ENCODE measurements at places on chromosomes 2 and 18.

- no peak for DNase-seq
Observed at GRCh38 chr2:183991968-183992367, 606.4 kb upstream of the ZNF804A start.

GRCh38 chr2:72988726-72989273 lies 71.5 kb downstream of the EMX1 start:
- DNase-seq: no peak

DNA sequence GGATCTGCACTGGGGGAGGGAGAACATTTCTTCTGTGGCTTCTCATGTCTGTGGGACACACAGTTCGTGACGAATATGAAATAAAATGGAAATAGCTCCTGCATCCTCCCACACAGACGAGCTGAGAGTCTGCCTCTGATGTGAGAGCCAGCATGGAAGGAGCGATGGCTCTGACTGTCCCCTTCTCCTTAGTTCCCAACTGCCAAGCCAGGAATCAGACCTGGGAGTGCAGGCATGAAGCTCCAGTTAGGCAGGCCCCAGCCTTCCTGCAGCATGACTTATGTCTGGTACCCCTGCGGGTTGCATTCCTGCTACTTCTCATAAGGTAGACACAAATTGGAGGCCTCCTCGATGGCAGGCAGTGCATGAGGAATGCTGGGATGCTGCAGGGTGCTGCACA lies 56.2 kb downstream of the PRKCE start:
- no peak for DNase-seq

- DNase-seq: no peak
Observed at GRCh38 chr18:2244641-2245040, 326.7 kb downstream of the METTL4 start.

Measured in MG63 (cell line).